ENCODE measurements at places on chromosomes 5 and 9.
A peak's percentile ranks its signal among the peaks of the same experiment; 100 is the strongest.

GRCh38 chr5:170885809-170886208 lies 24.0 kb downstream of the RANBP17 start:
- DNase-seq: no peak

DNA sequence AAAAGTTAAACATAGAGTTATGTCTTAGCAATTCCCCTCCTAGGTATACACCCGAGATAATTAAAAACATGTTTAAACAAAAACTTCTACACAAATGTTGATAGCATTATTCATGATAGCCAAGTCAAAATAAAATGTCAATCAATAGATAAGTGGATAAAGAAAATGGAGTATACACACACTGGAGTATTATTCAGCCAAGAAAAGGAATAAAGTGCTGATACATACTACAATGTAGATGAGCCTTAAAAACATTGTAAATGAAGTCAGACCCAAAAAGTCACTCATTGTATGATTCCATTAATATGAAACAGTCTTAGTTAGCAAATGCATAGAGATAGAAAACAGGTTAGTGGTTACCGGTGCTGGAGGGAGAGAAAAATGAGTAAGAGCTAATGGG lies 34.3 kb upstream of the SHB start:
- no peak for DNase-seq

DNA sequence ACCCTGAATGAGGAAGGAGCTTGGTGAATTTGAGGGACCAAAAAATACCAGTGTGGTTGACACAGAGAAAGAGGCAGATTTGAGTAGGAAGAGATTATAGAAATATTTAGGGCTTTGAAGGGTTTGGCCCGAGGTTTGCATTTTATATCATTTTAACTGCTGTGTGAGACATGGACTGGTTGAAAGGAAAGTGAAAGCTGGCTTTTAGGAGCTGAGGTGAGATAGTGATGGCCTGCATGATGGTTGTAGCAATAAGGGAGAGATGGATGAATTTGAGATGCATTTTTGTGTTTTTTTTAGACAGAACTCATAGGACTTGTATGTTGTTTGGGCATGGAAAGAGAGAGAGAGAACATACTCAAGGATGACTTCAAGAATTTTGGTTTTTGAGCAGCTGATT lies 21.7 kb downstream of the FER start:
- no peak for DNase-seq

DNA sequence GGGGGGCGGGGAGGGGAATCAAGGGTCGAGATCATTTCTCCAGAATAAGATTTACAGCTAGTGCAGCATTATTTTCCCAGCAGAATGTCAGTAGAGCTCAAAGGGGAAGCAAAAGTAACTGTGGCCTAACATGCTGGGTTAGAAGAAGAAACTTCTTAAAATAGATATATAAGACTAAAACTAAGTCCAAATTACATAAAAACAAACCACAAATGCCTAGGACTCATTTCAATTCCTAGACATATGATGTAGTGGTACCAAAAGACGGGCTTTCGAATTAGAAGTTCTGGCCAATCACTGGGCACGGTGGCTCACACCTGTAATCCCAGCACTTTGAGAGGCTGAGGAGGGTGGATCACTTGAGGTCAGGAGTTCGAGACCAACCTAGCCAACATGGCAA lies 20.8 kb upstream of the MELK start:
- no peak for DNase-seq

GRCh38 chr5:134510970-134511795 lies 14.3 kb upstream of the JADE2 start:
- DNase-seq: peak; percentile 29

- DNase-seq: no peak
Measured at GRCh38 chr5:169153405-169153804, 147.5 kb downstream of the SLIT3 start.

GRCh38 chr9:135783540-135784245 lies 81.7 kb downstream of the KCNT1 start:
- no peak for DNase-seq

GRCh38 chr9:92666912-92667532 lies 2.9 kb downstream of the IPPK start:
- no peak for DNase-seq

- no peak for DNase-seq
Measured at GRCh38 chr9:97714435-97714834, 17.3 kb upstream of the XPA start.

DNA sequence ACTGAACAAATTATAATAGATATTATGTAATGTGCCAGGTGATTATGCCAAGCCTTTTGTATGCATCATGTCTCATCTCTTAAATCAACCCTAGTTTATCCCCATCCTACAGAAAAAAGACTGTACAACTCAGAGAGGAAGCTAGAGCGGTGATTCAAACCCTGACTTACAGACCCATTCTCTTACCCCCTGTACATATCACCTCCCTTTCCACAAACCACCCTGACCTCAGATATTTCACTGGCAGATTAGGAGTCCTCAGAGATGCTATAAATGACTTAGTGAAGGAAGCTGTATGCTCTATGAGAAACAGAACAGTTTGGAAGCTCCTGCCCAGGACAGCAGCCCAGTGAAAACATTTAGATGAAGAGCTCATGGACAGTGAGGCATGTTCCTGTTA lies 79.1 kb upstream of the RARS1 start:
- no peak for DNase-seq

GRCh38 chr9:126453156-126453963 lies 126.7 kb downstream of the MVB12B start:
- DNase-seq: no peak

DNA sequence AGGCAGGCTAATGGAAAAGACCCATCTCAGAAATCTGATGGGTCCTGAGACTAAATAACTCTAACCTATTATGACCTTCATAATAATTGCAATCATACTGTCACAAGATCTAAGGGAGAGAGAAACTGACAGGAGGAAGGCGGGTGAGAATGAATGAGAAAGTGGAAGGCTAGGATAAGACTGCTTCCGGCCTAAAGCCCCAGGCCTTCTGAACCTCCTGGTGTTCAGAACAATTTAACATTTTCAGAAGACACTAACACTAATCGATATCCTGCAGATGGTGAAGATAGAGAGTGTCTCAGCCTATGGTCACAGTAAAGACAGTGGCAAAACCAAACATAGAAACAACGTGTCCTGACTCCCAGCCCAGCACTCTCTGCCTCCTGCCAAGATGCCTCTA lies 1.2 kb downstream of the RPS14 start:
- DNase-seq: no peak

GRCh38 chr5:122165559-122166078 lies 36.3 kb downstream of the ZNF474 start:
- DNase-seq: no peak

DNA sequence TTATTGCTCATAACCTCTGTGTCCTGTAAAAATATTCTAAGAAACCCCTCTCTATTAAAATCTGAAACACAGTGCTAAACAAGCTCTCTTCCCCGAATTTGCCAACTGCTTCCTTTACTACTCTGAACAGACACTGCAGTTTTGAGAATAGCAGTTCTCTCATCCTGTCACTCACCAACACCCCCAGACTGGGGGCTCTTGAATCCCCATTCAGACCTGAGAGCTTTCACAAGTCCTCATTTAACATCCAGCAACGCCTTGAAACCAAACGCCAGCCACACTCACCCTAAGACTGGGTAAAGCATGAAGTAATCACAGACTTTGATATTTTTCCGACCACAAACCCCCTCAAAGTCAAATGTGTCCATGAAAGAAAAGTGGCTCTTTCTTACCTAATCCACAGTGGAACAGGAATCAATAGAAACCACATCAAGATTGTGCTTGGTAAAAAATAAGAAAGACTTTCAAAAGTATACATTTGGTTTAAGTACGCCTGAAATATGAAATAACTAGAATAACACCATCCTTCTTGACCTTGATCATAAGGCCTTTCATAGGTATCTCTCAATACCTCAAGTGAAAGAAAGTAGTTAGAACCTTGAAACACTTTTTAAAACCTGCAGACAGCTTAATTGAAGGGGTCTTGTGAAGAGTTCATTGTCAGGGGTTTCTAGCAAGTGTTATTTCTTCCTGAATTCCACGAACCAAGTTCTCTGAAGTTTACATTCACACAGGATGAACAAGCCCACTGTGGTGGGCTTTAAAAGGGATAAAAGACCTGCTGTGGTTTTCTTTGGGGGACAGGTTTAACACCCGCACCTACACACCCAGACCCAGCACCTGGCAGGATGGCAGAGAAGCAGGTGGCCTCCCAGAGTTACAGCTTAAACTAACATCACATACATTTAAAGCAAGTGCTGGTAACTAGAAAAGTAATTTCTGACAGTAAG lies 412.6 kb downstream of the MLLT3 start:
- peak; percentile 48 for DNase-seq

- no peak for DNase-seq
Measured at GRCh38 chr9:78297672-78297961, 692 bp downstream of the PSAT1 start.

GRCh38 chr9:36051317-36051716 lies 14.6 kb downstream of the RECK start:
- DNase-seq: no peak

- no peak for DNase-seq
Measured at GRCh38 chr9:8611153-8611552, 811.6 kb upstream of the DMAC1 start.

DNA sequence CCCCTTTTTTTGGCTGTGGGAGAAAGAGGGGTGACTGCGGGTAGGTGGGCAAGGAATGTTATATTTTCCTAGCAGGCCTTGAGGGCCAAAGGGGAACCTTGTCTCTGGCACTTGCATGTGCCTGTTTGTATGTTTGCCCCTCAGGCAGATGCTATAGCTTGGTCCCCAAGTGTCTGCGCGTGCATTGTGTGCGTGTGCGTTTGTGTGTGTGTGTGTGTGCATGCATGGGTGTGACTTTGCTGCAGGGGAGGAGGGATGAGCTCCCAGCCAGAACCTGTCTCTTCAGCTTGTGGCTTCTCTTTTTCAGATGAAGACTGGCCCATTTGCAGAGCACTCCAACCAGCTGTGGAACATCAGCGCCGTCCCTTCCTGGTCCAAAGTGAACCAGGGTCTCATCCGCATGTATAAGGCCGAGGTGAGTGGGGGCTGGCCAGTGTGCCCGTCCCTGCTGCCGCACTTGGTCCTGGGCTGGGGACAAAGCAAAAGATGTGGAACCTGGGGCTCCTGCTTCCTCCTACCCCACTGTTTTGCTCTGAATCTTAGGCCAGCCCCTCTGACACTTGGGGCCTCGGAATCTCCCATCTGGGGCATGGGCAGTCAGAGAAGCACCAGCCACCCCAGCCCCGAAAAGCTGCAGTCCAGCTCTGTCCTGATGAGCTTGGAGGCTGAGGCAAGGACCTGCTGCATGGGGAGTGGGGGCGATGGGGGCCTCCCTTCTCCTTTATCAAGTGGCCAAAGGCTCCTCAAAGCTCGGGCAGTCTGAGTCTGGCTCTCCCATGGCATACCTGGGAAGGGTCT lies 31.1 kb downstream of the PTPA start:
- no peak for DNase-seq

DNA sequence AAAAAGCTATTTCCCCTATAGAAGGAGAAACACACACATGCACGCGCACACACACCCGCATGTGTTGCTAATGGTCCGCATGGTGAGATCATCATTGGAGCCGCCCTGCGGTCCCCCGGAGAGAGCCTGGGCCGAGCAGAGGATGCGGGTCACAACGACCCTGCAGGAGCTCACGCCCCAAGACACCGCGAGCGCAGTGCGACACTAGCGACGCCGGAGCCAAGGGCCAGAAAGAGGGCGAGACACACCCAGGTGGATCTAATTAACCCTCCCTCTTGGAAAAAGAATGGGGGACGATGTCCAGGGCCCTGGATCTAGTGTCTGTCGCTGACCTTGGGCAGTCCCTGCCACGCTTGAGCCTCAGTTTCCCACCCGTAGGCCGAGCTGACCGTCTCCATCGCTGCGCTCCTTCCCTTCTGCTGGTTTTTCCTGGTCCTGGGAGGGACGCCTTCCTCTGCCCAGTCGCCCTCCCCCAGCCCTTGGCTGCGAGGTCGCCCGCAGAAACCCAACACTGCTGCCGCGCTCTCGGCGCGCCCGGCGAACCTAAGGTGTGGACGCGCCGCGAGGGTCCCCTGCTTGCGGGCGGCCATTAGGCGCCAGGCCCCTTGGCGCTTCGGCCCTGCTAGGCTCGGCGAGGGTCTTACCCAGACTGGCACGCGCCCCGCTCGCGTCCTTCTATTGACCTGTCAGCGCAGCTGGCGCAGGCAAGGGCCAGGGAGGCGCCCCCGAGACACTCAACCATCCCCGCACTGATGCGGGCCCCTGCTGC lies 47.5 kb upstream of the RNF20 start:
- DNase-seq: no peak

- DNase-seq: no peak
Measured at GRCh38 chr5:149227168-149227826, 44.4 kb upstream of the AFAP1L1 start.

DNA sequence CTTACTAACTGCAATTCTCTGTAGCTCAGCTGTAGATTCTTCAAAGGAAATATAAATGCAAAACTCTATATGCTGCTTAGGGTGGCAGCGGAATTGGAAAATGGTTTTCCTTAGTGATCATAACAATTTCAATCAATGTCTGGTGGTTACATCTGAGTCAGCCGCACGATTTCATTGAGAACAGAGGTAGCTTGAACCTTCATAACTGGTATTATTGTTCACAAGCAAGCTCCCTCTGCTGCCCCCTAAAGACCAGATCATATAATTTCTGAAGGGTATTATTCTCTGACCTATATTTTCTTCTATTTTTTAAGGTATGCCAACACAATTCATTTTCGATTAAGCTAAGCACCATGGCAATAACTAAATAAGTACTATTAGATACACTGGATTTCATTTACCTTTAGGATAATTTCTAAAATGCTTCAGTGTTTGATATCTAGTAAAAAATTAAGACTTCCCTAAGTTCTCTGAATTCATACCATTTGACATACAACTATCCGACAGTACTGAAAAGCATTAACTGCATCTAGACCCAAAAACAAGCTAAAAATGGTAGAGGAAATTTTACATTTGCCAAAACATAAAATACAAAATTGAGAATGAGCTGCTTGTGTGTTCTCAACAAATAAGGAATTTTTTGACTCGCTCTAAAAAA lies 181.1 kb upstream of the SPEF2 start:
- DNase-seq: no peak

DNA sequence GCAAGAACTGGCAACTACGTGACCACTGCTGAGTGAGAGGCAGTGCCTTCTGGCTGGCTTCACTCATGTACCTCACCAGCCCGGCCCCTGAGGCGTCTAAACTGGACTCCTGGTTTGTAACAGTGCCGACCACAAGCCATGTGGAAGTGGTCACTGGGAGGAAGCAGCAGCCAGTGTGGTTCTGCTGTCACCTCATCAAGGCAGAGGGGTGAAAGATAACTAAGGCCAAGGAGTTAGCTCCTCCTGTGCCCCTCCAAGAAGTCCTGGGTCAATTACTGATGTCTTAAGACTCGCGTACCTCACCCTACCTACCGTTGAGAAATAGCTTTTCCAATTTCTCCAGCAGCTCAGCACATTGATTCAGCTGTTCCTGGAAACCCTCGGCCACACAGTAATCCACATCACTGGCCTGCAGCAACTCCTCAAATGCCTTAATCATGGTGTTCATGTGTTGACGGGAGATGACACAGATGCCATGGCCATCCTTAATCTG lies 142.9 kb downstream of the CDK5RAP2 start:
- DNase-seq: no peak

GRCh38 chr9:24986331-24986730 lies 440.6 kb upstream of the IZUMO3 start:
- no peak for DNase-seq

All from stimulated activated CD8-positive, alpha-beta memory T cell treated with anti-CD3 and anti-CD28 coated beads, Interleukin-2, amount 100 ng/mL, for 48 hours (primary cell).